CD4-positive, alpha-beta T cell treated with Interleukin-2 at 100 ng/mL for 4 hours (primary cell): ENCODE measurements at places on chromosomes 11 and 22.
A peak's percentile ranks its signal among the peaks of the same experiment; 100 is the strongest.

GRCh38 chr11:44718612-44719390 lies 8.0 kb upstream of the TSPAN18 start:
- no peak for DNase-seq

DNA sequence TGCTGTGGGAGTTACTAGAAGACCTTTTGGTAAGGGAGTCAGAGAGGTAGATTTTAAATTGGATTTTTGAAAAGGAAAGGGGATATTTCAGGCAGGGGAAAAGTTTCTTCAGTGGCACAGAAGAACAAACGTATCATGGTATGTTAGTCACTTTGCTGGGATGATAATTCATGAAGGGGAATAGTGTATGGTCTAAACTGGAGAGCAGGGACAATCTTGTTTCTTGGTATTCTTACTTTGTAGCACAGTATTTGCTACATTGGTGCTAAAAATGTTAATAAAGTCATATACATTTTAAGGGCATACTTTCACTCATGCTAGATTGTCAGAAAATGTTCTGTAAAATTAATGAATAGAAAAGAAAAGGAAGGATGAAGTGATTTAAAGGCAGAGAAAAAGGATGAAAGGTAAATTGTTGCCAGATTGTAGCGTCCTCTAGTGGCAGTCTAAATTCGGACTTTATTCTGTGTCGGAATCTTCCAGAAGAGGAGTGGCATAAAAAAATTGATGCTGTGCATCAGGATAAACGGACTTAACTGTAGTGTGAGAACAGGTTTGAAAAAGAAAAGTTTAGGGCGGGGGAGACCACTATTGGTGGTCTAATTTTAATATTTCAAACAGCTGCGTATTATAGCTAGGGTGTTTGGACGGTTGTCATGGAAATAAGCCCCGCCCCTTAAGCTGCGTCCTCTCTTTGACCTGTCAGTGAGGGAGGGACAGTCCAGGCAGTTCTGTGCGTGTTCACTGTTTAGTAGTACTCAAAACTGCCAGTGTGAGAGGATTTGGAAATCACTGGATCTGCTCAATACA lies at the start of gene BCO2:
Gene BCO2 (plus strand): TSS at position 724 of the 810 bp plus-strand sequence. CDS start 90 bp downstream, outside the sequence.
- peak; percentile 51 for DNase-seq

DNA sequence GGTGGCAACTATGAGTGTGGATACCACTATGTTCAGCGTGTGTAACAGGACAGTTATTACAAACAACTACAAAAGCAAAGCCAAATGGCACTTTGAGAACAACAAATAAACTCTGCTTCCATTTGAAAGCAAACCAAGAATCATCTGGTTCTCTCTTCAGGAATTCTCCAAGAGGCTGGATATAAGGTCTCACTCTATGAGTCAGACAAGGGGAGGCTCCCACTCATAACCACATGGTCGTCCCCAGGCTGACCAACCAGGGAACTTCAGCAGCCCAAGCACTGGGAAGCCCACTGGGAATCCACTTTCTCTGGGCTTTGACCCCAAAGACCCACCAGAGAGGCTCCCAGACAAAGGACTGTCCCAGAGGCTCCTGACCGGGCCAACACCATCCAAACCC lies 35.3 kb downstream of the DGCR2 start:
- DNase-seq, result no peak

GRCh38 chr11:130278151-130278550 lies 36.6 kb downstream of the ZBTB44 start:
- no peak for DNase-seq

DNA sequence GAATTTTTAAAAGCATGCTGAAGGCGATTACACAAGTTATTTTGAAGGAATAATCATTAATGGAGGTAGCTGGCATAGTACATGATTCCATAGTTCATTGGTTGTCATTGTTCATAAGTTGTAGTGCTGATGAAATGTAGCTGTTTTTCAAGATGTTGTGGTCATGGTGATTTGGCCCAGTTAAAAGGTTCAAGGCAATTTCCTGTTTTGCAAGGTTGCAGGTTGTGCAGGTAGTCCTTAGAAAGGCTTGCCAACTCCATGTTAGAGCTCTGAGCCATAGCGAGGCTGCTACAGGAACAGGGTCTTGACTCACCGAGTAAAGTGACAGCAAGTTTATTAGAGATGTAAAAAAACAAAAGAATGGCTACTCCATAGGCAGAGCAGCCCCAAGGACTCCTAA lies 95.8 kb upstream of the CHORDC1 start:
- DNase-seq, result no peak

- no peak for DNase-seq
Measured at GRCh38 chr11:90288212-90288821, 65.5 kb upstream of the CHORDC1 start.

DNA sequence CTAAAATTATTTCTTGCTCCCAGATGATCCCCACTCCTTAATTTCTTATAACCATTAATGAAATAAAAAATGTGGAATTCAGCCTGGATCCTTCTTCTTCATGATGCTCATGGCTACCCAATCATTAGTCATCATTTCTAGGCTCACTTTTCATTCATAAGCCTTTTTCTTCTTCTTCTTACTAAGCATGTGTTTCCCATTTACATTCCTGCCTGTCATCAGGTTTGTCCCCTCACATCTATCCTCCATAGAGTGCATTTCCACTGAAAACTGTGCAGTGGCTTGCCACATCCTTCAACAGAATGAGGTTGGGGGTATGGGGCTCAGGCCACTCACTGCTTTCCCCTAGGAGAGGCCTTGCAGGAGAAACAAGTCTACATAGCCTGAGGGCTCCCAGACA lies 35.8 kb upstream of the NTM start:
- DNase-seq, result no peak

- DNase-seq, result no peak
Measured at GRCh38 chr11:121140369-121140768, 39.3 kb downstream of the TECTA start.

GRCh38 chr11:27830206-27830605 lies 130.0 kb upstream of the BDNF start:
- DNase-seq, result no peak

DNA sequence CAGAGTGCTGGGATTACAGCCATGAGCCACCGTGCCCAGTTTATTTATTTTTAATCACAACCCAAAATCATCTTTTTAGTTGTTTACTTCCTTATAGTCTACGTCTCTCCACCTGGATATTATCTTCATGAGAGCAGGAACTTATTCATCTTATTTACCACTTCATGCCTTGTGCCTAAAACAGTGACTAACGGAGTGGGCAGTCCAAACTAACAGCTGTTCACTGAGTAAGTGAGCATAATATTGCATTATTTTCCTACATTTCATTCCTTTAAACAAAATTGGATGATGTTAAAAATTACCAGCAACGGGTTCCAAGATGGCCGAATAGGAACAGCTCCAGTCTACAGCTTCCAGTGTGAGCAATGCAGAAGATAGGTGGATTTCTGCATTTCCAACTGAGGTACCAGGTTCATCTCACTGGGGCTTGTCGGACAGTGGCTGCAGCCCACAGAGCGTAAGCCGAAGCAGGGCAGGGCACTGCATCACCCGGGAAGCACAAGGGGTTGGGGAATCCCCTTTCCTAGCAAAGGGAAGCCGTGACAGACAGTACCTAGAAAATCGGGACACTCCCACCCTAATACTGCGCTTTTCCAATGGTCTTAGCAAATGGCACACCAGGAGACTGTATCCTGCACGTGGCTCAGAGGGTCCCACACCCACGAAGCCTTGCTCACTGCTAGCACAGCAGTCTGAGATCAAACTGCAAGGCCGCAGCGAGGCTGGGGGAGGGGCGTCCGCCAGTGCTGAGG lies 14.1 kb downstream of the TMEM123 start:
- DNase-seq, result no peak

- DNase-seq, result no peak
Measured at GRCh38 chr11:77114089-77114463, 11.4 kb downstream of the OMP start.

GRCh38 chr11:134662629-134663360 lies 250.8 kb upstream of the B3GAT1 start:
- no peak for DNase-seq

GRCh38 chr11:126114486-126115126 lies 51.9 kb upstream of the CDON start:
- DNase-seq, result no peak

GRCh38 chr11:20668131-20668809 lies 1.1 kb upstream of the NELL1 start:
- no peak for DNase-seq

DNA sequence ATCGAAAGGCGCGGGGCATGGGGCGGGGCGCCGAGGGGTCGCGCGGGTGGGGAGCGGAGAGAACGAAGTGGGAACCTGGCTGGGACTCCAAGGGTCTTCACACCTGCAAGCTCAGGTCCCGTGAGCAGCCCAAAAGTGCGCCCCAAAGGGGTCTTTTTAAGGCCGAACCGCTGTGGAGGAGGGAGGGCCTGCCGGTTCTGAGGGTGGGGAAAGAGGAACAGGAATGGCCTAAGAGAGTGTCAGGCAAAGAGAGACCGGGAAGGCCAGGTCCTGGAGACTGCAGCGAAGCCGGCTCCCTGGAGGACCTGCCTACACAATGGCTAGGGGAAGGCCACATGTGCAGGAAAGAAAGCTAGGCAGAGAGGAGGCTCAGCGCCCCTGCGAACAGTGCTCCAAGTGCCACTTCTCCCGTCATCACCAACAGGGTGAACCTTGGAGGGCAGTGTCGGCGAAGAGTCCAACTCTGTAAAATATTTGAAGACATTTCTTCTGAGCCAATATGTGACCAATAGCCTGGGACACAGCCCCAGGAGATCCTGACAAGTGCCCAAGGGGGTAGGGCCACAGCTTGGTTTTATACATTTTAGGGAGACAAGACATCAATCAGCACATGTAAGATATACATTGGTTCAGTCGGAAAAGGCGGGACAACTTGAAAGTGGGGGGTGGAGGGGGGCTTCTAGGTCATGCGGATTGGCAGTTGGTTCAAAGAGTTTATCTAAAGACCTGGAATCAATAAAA lies 710 bp upstream of the DGCR2 start:
- no peak for DNase-seq

- DNase-seq, result no peak
Measured at GRCh38 chr11:59011655-59012397, 72.5 kb downstream of the GLYATL1 start.

DNA sequence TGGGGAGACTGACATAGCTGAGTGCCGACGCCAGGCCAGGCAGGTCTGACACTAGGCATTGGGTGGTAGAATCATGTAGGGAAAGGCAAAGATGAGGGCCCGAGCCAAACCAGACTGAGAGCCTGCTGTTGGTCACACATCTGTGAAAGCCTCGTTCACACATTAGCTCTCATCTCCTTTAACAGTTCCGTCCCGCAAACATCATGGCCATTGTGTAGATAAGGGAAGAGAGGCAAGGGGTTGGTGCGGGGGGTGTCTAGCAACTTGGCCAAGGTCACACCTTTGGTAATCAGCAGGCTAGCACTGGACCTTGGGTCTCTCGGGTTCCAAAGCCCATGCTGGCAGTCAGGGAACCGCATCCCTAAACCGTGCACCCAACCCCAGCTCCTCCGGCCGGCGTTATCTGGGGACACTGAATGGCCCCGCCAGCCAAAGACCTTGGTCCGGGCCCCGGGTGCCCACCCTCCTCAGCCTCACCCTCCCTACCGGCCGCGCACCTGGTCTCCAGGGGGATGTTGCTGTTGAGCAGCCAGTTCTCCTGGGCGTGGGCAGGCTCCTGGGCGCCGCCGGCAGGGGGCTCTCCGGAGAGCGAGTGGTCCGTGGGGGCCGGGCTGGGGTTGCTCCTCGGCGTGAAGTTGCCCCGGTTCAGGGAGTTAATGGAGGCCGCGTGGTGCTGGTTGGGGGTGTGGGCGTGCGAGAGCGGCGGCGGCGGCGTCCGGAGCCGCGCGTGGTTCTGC lies 328.3 kb upstream of the NARS2 start:
- no peak for DNase-seq
